ENCODE measurements at places on chromosomes 7 and 10. TPM values are rescaled to one million over a fixed set of nuclear protein-coding genes. Genes with fewer than 3 reads are reported as not detected.

DNA sequence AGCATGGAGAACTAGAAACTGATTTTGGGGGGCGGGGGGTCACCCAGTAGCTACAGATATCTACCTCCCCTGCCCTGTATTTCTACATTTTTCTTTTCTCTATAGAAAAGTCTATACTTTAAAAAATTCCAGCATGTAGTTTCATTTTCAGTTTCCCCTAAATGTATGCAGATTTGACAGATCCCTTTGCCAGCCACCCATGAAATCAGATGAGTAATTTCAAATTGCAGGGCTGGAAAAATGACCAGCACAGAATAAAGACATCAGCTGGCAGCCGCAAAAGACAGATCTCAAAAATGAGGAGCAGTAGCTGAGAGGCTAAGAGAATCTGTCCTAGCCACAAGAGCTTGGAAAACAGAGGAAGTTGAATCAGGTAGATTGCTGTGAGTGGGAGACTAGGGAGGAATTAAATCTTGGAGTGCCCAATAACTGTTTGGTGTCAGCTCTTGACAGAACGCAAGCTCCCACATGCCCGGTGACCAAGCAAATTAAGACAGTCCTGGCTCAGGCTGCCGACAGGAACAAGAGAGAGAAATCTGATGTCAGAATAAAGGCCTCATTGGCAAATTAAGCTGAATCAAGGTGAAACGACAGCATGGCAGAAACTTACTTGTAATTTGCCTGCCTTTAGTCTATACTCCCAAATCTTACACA is 24.5 kb downstream of the ADRB1 start:
- no peak for DNase-seq

GRCh38 chr10:93874309-93875031 is 19.3 kb upstream of the SLC35G1 start:
- no peak for DNase-seq

Gene GPR146
- 40.0 TPM for total RNA-seq

DNA sequence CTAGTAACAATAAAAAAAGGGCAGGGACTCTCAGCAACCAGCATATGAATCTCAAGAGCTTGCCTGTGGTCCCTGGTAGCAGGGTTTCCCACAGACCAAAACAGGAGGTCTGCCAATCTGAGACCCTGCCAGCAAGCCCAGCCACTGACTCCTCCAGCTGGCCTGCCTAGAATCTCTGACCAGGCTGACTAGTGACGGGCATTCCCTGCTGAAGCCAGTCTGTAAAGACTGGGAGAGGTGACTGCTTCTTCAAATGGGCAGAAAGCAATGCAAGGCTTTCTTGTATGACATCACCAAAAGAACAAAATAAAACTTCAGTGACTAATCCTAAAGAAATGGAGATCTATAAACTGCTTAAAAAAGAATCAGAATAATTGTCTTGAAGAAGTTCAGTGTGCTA is 249.4 kb downstream of the TCF7L2 start:
- DNase-seq, result no peak

DNA sequence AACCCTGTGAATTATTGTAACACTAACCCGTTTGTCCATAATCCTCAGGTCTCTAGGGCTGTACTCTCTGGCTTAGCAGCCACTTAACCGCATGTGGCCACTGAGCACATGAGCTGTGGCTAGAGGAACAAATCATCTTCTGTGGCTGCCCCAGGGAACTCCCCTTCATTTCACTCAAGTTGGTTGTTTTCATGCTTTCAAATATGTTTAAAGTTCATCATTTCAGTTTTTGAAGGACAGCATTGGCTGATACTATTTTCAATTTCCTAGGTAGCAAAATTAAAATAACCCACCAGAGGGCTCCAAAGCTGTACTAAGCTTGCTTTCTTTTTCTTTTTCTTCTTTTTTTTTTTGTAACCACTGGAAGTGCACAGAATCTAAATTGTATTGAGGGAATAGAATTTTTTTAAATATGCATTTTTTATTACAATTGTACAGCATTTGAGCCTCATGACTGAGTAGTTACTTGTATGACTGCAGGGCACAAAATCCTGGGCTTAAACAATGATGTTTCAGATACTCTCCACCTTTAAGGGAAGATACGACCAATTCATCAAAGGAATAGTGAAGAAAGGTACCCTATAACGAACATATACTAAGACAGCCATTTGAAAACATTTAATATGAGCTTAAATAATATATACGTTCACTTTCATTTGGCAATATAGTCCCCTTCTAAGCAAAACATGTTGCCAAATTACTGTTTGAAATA is 38.6 kb downstream of the MRC1 start:
- no peak for DNase-seq

DNA sequence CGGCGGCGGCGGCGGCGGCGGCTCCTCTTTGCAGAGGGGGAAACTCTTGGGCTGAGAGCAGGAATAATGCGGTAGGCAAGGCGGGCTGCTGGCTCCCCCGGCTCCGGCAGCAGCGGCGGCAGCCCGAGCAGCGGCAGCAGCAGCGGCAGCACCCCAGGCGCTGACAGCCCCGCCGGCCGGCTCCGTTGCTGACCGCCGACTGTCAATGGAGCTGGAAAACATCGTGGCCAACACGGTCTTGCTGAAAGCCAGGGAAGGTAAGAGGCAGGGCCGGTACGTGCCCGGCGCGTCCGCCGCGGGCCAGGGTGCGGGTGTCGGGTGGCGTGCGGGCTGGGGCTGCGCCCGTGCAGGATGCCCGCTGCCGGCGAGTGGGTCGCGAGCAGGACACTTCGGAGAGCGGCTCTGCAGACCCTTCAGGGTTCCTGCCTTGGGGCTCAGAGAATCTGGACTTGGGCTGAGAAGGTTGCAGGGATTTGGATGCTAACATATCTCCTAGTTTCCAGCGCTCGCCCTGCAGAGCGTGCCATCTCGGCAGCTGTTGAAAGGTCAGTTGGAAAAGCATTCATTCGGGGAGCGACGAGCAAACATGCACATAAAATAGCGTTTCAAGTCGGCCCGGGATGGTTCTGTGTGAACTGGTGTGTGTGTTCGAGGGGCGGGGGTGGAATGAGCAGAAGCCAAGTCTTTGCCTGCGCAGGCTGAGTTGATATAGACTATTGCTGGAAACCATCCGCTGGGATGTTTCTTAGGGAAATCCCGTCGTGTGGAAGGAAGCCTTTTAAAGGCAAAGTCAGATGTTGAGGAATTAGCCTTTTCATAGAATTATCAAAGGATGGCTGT is 562 bp downstream of the GRK5 start:
- peak; percentile 75 for DNase-seq

DNA sequence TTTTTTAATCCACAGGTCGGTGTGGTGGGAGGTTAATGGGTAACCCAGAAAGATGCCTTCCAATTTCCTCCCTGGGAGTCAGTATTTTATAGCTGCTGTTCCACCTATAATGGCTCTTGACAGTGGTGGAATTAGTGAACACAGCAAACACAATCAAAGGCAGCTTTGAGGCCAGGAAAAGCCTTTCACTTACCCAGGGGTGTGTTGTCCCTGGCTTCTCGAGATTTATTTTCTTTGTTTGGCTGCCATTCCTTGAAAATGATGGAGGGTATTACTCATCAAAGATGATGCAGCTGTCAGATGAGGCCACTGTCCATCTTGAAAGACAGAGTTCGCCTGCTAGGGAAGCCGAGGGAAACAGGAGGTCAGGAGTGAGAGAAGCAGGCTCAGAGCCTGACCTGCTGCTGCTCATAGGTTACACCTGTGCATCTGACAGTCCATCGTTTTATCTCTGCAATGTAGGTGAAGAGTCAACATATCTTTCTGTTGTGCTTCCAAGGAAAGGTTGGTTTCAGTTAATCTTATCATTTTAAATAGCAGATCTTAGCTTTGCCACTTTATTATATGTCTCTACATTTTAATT is 221.6 kb downstream of the XPNPEP1 start:
- DNase-seq, result no peak
